ENCODE measurements at places on chromosomes 7 and 10.

- no peak for DNase-seq
These were observed 1.0 kb upstream of the LYZL2 start for GRCh38 chr10:30630571-30630970.

DNA sequence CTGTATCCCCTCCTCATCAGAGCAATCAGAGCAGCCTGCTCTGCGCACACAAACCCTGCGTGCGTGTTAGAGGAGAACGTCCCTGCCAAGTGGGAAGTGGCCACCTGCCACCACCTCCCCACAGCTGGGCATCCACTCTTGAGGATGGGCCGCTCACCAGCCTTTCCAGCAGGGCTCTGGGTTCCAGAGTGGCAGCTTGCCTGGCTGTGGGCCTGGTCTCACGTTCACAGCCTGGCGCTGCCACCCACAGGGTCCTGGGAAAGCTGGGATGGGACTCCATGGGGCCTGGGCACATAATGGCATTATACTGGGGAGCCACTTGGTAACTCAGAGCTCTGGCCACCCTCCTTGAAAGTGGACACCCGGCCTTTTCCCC, 151.1 kb upstream of the PPP2R2D start:
- DNase-seq: no peak

DNA sequence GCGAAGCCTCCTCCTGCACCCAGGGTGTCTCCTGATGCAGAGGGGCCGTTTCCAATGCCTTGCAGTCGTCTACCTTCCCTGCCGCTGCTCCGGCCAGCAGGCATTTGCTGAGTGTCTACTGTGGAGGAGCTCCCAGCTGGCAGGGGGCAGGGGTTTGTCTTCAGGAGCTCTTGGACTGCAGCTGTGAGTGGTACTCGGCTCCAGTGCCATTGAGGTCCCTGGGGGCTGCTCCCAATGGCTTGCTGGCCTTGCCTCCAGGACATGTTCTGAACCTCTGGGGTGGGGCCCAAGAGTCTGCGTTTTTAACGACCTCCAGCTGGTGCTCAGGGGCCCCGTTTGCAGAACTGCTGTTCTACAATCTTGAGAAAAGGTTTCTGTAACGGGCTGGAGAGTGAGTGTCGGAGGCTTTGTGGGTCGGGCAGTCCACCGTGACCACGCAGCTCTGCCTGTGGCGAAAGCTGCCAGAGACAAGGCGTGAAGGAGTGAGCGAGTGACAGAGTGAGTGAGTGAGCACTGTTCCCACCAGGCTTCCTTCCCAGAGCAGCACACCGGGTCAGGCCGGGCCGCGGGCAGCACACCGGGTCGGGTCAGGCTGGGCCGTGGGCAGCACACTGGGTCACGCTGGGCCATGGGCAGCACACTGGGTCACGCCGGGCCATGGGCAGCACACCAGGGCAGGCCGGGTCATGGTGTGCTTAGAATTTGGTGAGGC, 520.2 kb downstream of the PTPRN2 start:
- DNase-seq: no peak

DNA sequence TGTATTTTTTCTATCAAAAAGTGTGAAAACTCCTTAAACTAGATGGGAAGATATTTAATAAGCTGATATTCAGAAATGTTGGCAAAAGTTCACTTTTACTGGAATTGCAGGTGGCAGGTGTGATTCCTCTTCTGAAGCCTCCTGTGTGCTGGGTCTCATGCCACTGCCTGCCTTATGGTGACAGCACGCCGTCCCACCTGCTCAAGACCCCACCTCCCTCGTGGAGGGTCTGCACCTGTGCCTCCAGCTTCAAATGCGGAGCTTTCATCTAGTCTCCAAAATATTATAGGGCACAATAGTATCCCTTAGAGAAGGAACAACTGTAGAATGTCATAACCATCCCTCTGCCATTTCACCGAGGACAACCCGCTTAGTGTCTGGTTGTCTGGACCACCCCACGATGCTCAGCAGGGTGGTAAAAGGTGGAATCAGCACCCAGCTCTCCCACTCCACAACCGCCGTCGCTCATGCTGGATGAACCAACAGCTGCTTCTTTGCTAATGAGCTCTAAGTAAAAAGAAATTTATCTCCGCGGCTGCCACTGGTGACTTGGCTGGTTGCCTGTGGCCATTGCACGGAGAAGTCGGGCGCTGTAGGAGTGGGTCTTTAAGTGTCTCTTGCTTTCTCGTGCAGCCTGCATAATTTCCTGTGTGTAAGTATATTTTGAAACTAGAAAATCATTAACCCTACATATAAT, 119.3 kb upstream of the TCERG1L start:
- DNase-seq: no peak

DNA sequence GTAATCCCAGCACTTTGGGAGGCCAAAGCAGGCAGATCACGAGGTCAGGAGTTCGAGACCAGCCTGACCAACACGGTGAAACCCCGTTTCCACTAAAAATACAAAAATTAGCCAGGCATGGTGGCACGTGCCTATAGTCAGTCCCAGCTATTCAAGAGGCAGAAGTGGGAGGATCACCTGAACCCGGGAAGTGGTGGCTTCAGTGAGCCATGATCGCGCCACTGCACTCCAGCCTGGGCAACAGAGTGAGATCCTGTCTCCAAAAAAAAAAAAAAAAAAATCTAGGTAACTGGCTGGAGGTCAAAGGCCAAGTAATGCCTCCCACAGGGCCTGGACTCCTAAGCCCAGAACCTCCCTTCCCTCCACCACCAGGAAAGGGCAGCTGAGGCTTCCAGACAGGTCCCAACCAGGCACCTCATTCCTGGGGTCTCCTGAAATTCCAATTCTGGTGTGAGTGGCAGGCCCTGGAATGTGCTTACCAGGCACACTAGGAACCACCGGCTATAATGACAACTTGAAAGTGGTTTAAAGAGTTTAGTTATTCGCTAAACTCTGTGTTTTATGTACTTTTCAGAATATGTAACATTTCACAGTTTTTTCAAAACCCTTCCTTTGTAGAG, 86.9 kb upstream of the TNRC18 start:
- no peak for DNase-seq

GRCh38 chr7:43520201-43520600, 62.7 kb upstream of the STK17A start:
- no peak for DNase-seq

DNA sequence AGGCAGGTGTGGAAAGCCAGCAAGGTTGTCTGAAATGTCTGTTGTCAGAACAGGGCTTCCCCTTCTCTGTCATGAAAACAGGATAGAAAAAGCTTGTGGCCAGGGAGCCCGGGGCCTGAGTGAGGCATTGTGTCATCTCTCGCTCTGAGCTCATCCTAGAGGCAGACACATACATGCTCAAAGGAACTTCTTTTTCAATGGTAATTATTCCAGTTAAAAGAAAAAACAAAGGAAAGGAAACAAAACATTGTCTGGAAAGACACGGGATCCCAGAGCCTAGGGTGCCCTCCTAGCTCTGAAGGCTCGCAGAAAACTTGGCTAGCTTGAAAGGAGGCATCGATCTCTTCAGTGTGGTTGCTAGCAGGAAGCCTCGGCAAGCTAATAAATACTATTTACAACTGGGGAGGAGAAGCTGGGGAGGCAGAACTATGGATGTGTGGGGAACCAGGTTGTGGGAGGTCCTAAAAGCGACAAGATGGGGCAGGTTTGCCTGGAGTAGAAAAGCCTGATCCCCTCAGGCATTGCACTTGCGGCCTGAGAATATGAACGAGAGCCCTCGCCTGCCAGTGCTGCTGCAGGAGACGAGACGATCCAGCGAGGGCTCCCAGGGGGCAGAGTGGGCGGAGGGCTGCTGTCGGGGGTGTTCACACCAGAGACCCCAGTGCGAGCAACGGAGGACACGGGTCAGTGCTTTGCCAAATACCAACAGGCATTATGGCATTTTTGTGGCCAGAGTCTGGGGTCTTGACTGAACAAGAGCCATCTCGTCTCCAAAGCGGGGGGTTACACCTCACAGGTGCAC, 32.8 kb upstream of the DGKI start:
- DNase-seq: no peak

DNA sequence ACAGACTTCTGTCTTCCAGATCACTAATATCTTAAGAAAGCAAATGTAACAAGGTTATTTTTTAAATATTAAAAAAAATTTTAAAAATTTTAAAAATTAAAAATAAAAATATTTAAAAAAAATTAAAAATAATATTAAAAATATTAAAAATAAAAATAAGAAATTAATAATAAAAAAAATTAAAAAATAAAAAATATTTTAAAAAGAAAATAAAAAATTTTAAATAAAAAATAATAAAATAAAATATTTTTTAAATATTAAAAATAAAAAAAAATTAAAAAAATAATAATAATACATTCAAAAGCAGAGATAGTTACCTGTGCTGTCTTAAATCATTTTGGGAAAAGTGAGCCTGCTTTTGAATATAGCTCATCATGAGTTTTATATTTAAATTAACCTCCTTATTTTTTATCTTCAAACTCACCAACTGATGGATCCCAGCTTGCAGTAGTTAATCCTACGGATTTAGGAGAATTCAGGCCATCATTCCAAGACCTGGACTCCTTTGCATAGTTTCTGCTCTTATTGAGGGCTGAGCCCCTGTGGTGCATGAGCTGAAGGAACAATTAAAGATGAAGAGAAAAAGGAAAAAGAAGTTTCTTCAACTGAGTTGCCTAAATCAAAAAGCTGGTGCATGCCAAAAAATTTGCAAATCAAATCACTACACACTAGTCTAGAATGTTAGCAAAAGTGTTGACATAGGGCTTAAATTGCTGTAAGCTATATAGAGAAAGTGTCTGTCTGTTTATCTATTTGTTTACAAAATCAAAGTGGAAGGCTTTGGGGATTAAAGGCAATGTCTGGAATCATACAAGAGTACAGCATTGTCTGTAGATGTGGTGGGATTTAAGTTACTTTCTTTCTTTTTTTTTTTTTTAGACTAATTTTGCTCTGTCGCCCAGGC, 50.5 kb upstream of the ZNF438 start:
- no peak for DNase-seq
